ENCODE measurements at places on chromosomes 16 and 17.

GRCh38 chr16:67294938-67295361 lies 15.6 kb downstream of the PLEKHG4 start:
- H3K36me3 ChIP-seq, result no peaks in the 10 kb centered on the region
- no peak for DNase-seq
- no peak overlapping the region for H3K27ac ChIP-seq
- no peak overlapping the region for H3K4me3 ChIP-seq

- peak; percentile 81 for DNase-seq
- peaks cover 5% of the 10 kb centered on the region for H3K27me3 ChIP-seq
- no peaks in the 10 kb centered on the region for H3K4me1 ChIP-seq
Measured at GRCh38 chr16:1057252-1057932, 15.2 kb upstream of the SSTR5 start.

DNA sequence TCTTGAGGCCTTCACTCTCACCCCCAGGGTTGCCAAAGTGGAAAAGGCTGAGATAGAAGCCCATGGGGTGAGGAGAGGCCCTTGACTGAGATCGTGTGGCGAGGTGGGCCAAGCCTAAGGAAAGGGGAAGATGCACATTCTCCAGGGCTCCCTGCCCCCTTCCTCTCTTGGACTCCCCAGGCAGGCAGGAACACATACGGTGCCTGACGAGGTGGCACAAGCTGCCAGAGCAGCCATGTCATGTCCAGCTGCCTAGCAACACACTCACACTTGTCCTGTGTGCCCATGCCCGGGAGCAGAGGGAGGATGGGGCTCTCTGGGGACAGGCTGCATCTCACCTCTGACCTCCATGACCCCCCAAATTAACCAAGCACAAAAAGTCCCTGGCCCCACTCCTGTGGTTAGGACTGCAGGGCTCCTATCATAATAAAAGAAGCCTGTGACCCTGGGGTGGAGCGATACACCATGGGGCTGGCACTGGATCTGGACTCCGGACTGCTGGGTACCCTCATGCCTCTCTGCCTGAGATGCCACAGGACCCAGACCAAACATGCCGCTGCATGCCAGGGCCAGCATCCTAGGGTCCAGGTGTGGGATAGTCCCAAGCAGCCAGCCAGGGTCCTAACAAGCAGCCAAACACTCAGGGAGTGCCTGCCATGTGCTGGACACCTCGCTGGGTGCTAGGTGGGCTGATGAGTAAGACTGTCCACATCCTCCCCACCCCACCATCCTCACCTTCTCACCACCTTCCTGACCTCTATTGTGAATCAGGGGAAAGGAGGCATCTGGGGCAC lies 2.6 kb downstream of the GIT1 start:
- H3K27ac ChIP-seq, result no peak overlapping the region
- no peak for DNase-seq
- no peak overlapping the region for H3K4me3 ChIP-seq
- H3K4me1 ChIP-seq, result peaks cover 48% of the 10 kb centered on the region
- H3K27me3 ChIP-seq, result peaks cover 4% of the 10 kb centered on the region
- H3K36me3 ChIP-seq, result peaks cover 17% of the 10 kb centered on the region

DNA sequence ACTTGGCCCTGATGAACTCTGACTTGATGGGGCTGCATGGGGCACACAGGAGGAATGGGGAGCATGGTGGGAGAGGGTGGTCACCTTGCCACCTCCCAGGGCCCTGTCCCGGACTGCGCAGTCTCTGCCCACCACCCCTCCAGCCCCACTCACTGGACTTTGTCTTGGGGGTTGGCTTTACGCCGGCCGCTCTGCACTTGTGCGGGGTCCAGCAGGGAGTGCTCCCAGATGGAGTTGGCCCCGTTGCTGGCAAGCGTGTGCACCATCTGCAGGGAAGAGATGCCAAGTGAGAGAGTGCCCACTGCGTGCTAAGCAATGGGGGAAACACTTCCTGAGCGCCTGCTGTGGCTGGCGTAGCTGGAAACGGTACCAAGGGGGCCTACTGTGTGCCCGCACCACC lies 6.7 kb downstream of the GIT1 start:
- peaks cover 32% of the 10 kb centered on the region for H3K4me1 ChIP-seq
- no peak overlapping the region for H3K4me3 ChIP-seq
- DNase-seq, result no peak
- no peaks in the 10 kb centered on the region for H3K27me3 ChIP-seq

DNA sequence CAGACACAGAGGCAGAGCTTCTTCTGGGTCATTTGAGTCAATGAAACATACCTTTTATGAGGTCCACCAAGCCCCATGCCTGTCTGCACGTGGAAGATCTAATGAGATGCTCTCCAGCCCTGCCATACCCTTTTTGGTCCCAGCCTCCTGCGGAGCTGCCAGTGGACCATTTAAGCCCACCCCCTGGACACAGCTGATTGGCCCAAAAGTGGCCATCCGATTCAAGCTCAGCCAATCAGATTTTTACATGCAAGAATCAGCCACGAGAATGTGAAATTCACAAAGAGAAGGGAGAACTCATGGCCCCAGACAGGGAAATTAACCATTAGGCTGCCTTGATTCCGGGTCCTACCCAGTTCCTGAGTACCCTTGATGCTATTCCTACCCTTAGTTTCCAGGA lies 231.0 kb upstream of the EEF2KMT start:
- H3K27me3 ChIP-seq, result no peaks in the 10 kb centered on the region
- H3K4me1 ChIP-seq, result peaks cover 5% of the 10 kb centered on the region
- no peak overlapping the region for H3K27ac ChIP-seq

GRCh38 chr17:34622862-34623623 lies 43.7 kb downstream of the TMEM132E start:
- no peak overlapping the region for H3K4me3 ChIP-seq
- H3K4me1 ChIP-seq, result peaks cover 33% of the 10 kb centered on the region
- H3K36me3 ChIP-seq, result no peaks in the 10 kb centered on the region
- H3K27me3 ChIP-seq, result peaks cover 31% of the 10 kb centered on the region

DNA sequence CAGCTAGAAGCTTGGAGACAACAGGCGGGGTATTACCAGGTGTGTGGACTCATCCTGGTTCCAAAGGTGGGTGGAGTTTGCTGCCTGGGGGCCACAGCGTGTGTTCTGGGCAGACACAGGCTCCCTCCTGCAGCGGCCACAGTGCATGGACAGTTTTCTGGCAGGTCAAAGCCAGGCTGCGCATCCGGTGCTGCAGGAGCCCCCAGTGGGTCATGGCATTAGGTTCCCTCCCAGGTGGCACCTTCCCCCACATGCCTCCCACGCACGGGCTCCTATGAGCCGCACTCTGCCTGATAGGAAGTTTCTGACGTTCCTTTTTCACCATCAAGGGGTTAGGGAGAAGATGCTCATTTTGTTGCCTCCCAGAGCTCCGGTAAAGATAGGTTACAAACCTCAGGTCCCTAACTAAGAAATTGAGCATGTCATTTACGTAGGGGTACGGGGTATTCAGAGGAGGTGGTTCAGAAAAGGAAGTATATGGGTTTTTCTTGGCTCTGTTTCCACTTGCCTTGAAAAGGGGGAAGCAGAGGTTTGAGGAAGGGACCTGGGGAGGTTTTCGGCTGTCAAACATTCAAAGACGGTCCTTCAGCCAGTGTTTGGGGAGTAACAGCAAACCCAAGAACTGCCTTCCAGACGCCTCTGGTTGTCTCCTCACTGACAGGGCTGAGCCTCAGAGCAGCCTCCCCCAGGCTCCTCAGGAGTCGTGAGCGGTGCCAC lies 32.7 kb upstream of the NAT9 start:
- no peak overlapping the region for H3K4me3 ChIP-seq
- peaks cover 8% of the 10 kb centered on the region for H3K4me1 ChIP-seq
- no peak overlapping the region for H3K27ac ChIP-seq
- no peaks in the 10 kb centered on the region for H3K36me3 ChIP-seq
- DNase-seq, result no peak
